ENCODE measurements at places on chromosomes 7 and 10.

GRCh38 chr10:121624836-121625486, 26.7 kb upstream of the FGFR2 start:
- DNase-seq, result no peak

- no peak for DNase-seq
These were observed 32.8 kb downstream of the TMEM130 start for GRCh38 chr7:98836811-98837629.

DNA sequence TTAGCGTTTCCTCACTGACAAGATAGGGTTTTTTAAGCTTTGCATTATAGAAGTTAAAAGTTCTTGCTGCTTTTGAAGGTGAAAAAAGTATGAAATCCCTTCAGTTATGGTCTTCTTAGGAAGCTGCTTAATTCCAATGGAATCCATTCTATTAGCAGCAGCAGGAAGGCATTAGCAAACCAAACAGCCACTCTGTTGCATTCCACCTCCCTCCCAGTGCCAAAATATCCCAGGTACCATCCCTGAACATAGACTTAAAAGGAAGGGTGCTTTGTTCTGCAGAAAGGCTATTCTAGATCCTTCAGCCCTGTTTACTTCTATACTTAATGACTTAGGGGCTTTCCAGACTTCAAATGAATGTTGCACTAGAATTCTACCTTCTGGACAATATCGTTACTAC, 23.8 kb downstream of the ENO4 start:
- no peak for DNase-seq

GRCh38 chr10:74072503-74072902, 74.6 kb downstream of the VCL start:
- DNase-seq, result no peak

DNA sequence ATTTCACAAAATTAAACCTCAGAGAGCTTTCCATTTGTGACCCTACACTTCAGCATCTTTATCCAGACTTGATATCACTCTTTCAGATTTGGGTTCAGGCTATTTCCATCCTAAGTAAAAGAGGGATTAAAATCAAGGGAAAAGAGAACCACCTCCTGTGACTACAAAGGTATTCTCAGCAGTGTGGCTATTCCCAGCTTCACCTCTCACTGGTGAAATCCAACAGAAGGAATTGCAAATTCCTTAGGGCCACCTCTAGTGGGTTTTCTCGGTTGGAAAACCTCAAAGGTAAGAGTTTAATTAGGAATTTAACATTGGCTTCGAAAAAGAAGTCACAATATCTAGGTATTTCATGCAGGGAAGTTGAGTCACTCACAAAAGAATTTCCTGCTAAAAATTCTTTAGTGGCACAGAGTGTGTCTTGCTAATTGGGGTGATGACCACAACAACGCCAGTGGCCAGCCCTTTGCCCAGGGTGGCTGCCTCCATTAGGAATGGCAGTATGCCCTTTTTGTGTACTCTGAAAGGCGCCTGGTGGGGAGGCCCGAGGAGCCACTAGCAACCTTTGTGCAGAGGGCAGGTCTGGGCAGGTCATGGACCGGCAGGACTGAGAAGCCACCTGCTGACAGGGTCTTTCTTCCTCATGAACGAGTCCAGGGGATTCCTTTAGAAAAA, 52.2 kb downstream of the SEM1 start:
- no peak for DNase-seq
